Activated T-helper 1 cell treated with anti-CD3 and anti-CD28 coated beads, Interleukin-2, amount 50 U/mL, for 16 hours (primary cell): ENCODE measurements at places on chromosomes 4 and X.
A peak's percentile ranks its signal among the peaks of the same experiment; 100 is the strongest.

DNA sequence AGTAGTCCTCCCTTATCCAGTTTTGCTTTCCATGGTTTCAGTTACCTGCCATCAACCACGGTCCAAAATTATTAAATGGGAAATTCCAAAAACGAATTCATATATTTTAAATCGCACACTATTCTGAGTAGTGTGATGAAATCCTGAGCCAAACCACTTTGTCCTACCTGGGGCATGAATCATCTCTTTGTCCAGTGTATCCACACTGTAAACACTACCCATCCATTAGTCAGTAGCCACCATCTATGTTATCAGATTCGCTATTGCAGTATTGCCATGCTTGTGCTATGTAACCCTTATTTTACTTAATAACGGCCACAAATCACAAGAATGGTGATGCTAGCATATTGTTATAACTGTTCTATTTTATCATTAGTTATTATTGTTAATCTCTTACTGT, 704.6 kb downstream of the SMARCA1 start:
- no peak for DNase-seq

- no peak for DNase-seq
Observed at GRCh38 chrX:47992095-47992380, 11.8 kb downstream of the ZNF182 start.

GRCh38 chrX:111270339-111270738, at the start of gene CAPN6:
CAPN6 (minus strand) TSS chrX:111270483; CDS start chrX:111263936, 6,547 bp downstream.
- no peak for DNase-seq

DNA sequence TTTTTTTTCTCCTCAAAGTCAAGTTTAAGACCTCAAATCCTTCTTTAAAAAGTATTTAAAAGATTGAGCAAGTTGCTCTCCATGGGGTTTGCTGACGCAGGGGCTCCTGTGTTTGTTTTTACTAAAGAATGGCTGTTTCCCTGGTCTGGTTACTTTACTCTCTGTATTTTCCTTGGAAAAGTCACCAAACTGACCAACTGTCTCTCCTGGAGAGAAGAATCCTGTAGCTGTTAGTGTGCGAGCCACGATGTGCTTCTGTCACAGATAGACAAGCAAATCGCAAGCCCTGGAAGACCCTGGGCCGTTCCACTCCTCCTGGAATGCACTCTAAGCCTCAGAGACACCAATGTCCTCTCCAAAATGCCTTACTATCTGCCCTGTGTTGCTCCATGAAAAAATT, 212.1 kb downstream of the CHIC2 start:
- no peak for DNase-seq

DNA sequence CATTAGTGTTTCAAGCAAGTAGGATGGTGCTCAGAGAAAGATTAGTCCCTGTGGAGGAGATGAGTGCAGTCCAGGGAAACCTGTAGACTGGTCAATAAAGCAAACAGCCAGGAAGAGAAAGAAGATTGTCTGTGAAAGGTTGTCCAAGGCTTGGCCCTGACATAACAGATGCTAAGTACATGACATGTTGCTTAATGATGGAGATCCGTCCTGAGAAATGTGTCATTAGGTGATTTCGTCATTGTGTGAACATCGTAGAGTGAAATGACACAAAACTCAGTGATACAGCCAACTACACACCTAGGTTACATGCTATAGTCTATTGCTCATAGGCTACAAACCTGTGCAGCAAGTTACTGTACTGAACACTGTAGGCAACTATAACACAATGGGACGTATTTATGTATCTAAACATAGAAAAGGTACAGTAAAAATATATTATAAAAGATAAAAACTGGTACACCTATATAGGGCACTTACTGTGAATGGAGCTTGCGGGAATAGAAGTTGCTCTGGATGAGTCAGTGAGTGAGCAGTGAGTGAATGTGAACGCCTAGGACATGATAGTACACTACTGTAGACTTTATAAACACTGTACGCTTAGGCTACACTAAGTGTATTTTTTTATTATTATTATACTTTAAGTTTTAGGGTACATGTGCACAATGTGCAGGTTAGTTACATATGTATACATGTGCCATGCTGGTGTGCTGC, 9.0 kb upstream of the PRSS48 start:
- DNase-seq = no peak

DNA sequence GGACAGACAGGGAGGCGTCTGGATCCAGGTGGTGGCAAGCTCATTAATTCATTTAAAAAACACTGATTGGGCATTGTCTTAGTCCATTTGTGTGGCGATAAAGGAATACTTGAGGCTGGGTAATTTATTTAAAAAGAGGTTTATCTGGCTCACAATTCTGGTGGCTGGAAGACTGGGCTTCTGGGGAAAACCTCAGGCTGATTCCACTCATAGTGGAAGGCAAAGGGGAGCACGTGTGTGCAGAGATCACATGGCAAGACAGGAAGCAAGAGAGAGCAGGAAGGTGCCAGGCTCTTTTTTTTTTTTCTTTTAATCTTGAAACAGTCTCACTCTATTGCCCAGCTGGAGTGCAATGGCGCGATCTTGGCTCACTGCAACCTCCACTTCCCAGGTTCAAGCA, 100.2 kb upstream of the METTL14 start:
- no peak for DNase-seq

- no peak for DNase-seq
Observed at GRCh38 chrX:10130354-10130753, 26.4 kb upstream of the CLCN4 start.

GRCh38 chr4:6472008-6472386, 417 bp downstream of the PPP2R2C start:
- DNase-seq = no peak

DNA sequence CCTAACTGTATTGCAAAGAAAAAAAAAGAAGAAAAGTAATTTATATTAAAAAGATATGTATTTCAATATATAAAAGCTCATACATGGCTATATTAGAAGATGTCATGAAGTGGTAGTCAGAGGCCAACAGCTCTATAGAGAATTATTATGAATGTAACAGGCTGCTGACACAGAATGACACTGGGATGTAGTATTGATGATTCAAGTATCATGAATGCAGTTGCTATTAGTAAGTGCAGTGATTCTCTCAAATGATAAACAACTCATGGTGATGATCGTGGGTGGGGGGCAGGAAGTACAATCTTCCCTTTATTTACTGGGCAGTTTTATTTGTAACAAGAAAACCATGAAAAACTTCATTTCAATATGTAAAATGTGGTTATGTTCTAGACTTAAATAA, 124.6 kb downstream of the COL4A6 start:
- DNase-seq = no peak

GRCh38 chr4:14726441-14726840, 275.8 kb upstream of the CPEB2 start:
- DNase-seq = no peak

- DNase-seq = no peak
Observed at GRCh38 chr4:86558797-86559196, 35.3 kb upstream of the PTPN13 start.

GRCh38 chr4:172202480-172203076, 389.4 kb downstream of the GALNTL6 start:
- no peak for DNase-seq

GRCh38 chrX:29225670-29226069, 638.4 kb downstream of the IL1RAPL1 start:
- no peak for DNase-seq

- DNase-seq = no peak
Observed at GRCh38 chrX:40877887-40878286, 142.5 kb upstream of the MED14 start.

DNA sequence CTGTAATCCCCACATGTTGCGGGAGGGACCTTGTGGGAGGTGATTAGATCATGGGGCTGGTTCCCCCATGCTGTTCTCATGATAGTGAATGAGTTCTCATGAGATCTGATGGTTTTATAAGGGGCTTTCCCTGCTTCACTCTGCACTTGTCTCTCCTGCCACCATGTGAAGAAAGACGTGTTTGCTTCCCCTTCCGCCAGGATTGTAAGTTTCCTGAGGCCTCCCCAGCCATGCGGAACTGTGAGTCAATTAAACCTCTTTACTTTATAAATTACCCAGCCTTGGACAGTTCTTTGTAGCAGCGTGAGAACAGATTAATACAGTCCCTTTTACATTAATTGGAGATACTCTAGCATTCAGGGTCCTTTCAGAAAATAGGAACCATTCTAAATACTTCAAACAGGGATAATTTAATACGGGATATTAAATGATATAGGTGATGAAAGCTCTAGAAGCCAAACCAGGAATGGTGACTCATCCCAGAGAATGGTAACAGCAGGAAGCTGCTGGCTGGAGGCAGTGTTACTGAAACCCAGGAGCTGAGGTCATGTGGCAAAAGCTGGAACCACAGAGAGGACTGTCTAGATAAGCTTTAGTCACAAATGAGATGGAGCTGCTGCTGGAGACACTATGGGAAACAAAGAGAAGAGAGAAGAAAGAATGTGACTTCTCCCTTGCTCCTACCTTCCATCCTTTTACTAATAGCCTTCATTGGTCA, 57.3 kb downstream of the GSTCD start:
- no peak for DNase-seq

DNA sequence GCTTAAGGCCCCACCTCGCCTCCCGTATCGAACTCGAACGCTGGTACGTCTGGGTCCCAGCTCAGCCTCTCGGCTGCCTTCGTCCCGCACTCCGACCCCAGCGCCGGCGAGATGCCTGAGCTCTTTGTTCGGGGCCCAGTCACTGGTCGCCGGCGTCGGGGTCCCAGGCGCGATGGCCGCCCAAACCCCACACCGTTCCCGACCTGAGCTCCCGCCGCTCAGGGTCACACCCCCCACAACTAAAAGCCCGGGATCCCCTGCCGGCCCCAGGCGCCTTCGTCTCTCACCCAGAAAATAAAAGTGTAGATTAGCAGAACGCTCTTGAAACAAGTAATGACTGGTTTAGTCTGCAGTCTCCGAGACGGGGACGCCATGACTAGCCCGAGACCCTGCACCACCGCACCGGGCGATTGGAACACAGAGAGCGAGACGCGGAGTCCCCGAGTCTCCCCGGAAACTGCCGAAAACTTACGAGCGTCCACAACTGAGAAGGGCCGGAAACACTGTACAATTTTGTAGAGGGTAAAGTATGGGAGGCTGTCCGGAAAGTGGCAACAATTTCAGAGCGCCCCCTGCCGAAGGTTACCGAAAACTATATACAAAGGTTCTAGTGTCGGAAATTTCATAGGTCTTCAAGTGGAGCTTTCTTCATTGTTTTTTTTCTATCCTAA, at the start of gene TSPAN6:
TSS of gene TSPAN6 (minus strand) at position 486 of the 671 bp plus-strand sequence. CDS start at position 374, 112 bp downstream.
- peak; percentile 46 for DNase-seq

GRCh38 chrX:109487640-109488039, 5.8 kb upstream of the GUCY2F start:
- DNase-seq = no peak

GRCh38 chr4:55358668-55359067, 12.6 kb downstream of the SRD5A3 start:
- DNase-seq = no peak

DNA sequence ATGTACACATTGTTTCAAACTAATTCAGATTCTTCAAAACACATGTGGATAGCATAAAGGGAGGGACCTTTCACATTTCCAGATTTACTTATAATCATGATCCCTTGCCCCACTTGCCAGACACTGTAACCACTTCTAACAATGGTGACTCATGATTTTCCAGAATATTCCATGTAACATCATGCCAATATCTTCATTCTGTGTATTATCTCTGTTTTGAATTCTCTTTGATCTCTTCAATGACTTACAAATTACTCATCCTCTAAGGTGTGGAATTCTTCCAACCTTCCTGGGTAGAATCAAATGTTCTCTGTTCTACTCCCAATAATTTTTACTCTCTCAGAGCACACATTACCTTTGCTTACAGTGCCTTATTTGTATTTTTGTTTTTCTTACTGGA, 517.1 kb downstream of the PCDH7 start:
- DNase-seq = no peak

DNA sequence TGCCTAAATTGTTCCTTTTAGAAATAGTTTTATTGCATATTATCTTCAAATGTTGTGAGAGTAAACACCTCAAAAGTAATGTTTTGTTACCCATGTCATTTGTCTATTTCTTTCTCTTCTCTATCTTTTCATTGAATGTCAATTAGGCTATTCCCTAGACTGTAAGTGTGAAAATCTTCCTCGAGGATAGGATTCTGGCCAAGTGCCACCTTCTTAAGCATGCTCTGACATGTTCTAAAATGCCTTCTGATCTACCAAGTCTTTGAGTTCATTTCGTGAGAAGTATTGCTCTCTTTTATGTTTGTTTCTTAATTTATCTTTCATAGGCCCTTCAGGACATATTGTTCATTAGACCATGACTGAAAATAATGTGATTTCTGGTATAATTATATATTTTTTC, 44.1 kb upstream of the TLL1 start:
- no peak for DNase-seq

DNA sequence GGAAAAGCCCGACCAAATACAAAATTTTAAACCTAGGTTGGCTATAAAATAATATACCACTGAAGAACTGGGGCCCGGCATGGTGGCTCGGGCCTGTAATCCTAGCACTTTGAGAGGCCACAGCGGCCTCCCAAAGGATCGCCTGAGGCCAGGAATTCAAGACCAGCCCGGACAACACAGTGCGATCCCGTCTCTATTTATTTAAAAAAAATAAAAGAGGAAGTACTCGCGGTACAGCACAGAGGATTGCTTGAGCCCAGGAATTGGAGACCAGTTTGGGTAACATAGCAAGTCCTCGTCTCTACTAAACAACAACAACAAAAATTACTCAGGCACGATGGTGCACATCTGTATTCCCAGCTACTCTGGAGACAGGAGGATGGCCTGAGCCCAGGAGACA, 44.8 kb upstream of the CDKN2AIP start:
- no peak for DNase-seq

DNA sequence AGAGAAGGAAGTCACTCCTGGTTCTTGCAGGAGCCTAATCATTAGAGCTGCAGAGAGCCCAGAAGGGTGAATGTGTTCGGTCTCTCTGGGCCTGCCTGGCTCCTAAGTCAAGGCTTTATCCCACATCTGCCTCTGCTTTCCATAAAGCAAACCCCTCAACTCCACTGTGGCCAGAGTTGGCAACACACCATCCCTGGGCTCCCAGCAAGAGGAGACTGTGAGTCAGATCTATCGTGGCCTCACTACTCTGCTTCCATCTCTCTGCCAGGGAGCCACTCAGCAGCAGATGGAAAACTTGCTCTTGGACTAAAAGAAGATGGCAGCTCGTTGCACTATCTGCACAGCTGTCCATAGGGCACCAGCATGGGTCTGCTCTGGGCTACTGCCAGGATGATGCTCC, 348.2 kb downstream of the FBXW7 start:
- DNase-seq = no peak

DNA sequence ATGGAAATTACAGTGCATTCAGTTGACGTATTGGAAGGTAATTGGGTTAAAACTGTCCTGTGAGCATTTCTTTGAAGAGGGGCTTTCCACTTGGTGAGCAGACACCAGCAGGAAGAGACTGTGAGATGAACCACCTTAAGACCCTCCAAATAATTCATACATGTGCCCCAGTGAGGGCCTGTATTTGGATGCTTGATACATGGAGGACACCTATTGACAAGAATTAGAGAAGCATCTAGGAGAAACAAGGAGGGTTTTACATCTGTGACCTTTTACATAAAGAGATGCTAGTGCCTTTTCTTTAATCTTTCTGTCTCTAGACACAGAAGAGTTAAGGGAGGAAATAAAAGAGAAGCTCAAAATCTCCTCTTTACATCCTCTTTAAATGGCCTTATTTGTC, 1115.3 kb upstream of the IGFBP7 start:
- DNase-seq = no peak
